ENCODE measurements at places on chromosomes 5 and 9.

DNA sequence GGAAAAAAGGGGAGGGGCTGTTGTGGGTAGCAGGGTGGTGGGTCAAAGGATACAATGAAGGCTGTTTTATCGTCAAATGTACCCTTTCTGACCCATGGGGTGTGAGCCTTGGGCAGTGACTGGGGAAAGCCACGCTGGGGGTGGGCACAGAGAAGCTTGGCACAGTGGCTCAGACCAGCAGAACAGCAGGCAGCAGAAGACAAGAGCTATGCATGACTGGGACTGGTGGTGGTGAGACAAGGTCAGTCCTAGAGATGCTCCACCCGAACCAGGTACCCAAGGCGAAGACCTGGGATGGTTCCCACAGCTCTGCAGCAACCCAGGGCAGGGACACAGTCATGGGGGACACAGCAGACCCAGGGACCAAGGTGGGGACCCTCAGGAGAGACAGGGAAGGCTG, 38.3 kb downstream of the BICD2 start:
- DNase-seq, result no peak

DNA sequence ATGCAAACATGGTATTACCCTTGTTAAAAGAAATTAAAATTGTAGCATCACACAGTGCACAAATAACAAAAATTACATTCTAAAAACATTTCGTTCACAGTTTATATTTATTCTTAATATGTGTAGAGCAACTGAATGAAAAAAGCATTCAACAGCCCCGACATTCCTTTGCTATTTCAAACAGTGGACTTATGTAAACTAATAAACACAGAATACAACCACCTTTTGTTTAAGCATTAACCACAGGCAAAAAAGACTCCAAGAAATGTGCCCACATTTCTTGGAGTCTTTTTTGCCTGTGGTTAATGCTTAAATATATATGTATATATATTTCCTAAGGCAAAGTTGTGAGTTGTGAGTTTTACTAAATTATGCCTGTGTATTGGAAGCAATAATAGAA, 532.5 kb upstream of the DAP start:
- no peak for DNase-seq

DNA sequence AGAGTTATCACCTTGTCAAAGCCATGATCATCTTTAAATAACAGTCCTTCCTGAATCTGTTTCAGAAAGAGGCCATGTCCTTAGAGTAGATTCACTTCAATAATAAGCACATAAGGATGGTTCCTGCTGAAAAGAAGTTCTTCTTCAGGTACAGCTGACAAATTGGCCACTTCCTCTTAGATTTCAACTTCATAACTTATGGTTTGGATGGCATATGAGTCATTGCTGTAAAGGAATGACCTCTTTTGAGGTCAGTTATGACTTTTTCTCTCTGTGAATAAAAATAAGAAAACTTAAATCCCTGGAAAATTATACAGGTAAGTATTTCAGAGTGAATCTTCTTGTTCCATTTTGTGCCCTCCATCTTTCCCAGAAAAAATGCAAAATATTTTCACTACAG, 555.3 kb upstream of the ZNF462 start:
- no peak for DNase-seq

DNA sequence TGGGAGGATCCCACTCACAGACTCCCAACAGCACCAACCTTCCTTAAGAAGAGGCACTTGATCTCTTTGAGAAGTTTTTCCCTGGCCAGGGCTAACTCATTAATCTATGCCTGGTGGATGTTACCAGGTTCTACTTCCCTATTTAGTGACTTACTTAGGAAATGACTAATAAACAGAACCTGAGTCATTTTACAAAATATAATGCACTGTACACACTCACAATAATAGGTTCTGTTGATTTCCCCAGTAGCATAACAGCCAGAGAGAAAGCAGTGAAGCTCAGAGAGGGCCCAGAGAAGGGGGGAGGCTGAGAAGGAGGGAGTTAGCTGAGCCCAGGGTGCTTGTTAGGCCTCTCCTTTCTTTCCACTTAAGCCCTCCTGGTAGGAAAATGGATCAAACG, 27.1 kb downstream of the FRMD3 start:
- peak; percentile 12 for DNase-seq

GRCh38 chr5:17302106-17302505, 84.7 kb downstream of the BASP1 start:
- DNase-seq, result no peak

- DNase-seq, result no peak
These were observed 139.8 kb downstream of the NPR3 start for GRCh38 chr5:32850817-32851496.

GRCh38 chr5:66529182-66529581, 67.0 kb upstream of the MAST4 start:
- no peak for DNase-seq

DNA sequence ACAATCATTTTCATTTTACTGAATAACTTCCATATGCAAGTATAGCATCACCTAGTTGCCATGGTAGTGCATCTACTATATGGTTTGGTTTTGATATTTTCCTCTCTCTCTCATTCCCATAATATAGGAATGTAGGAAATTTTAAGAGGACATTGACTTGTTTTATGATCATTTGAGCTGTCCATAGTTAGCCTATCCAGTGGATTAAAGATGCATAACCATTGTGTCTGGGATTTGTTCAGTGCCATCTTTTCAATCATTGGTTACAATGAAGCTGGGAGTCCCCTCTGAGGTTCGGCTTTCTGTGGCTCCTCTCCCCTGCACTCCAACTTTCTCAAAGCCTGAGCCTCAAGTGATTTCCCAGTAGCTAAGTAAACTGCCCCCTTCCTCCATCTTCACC, 458.5 kb downstream of the RAB3C start:
- DNase-seq, result no peak

DNA sequence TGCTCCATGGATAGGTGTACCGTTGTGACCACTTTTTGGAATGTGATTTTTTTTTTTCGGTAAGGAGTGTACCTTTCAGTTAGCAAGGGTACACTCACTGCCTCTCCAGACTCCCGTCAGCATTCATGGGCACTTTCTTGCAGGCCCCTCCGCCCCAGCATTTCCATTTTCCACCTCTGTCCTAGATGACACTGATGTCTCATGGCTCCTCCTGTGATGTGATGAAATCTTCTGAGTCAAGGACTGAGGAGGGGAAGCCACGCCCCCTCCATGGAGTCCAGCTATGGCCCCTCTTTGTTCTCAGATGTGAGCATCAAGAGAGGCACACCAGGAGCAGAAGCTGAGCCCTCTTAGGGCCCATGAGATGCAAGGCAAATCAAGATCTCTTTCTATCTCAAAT, 61.8 kb downstream of the CTSL start:
- DNase-seq, result no peak

- DNase-seq, result no peak
These were observed 304.3 kb upstream of the MEF2C start for GRCh38 chr5:89187268-89187667.

GRCh38 chr5:155954701-155955445, 372.1 kb upstream of the SGCD start:
- DNase-seq, result peak; percentile 11

DNA sequence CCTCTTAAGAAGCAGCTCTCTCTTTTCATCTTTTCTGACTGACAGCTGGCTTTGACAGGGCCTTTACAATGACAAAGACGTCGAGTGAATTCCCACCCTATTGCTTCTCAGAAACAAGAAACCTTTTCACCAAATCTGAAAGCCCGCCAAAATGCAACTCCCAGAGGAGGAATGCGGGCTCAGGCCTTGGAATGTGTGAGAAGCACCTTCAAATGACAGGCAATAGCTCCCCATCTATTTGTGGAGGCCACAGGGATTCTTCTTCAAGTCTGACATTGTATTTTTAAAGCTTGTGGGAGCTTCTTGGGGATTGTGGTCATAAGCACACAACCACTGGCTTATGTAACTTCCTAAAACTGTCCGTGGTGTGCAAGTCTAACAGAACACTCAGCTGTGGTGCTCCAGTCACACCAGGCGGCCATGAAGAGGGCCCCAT, 72.7 kb downstream of the DPYSL3 start:
- no peak for DNase-seq

GRCh38 chr5:171707442-171707792, 78.2 kb upstream of the SMIM23 start:
- no peak for DNase-seq

DNA sequence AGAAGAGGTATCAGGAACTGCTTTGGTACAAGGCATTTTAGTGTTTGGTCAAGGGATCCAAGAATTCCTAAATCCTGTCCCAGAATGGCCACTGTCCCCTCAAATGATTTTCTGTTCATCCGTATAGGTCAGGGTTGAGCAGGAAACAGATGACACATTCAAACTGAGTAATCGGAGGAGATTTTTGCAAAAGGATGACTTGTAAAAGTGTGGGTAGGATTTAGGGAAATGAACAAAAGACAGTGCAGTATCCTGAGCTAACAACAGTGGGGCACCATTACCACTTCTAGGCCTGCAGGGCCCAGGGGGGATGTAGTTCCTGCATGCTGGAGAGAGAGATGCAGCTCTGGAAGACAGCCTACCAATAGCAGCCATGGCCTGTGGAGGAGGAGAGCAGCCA, 290.1 kb downstream of the ZSWIM6 start:
- DNase-seq, result no peak

DNA sequence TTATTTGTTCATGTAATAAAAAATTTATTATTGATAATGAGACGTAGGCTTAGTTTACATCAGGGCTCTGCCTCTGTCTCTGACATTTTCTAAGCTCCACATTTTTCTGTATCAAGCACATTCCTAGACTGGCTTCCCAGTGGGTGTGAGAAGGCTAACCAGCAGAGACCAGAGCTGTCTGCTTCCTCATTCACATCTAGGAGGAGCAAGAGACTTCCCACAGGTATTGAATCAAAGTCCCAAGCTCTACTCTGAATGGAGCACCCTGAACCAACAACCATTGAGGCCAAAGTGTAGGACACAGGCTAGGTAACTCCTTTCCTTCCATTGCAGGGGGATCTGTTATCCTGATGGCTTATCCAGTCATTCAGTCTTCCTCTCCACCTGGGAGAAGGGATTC, 72.4 kb downstream of the PARP8 start:
- DNase-seq, result no peak

- DNase-seq, result peak; percentile 18
These were observed 12.9 kb upstream of the KLF9 start for GRCh38 chr9:70427161-70427945.

- no peak for DNase-seq
These were observed 32.1 kb downstream of the NIPBL start for GRCh38 chr5:36908544-36909260.

DNA sequence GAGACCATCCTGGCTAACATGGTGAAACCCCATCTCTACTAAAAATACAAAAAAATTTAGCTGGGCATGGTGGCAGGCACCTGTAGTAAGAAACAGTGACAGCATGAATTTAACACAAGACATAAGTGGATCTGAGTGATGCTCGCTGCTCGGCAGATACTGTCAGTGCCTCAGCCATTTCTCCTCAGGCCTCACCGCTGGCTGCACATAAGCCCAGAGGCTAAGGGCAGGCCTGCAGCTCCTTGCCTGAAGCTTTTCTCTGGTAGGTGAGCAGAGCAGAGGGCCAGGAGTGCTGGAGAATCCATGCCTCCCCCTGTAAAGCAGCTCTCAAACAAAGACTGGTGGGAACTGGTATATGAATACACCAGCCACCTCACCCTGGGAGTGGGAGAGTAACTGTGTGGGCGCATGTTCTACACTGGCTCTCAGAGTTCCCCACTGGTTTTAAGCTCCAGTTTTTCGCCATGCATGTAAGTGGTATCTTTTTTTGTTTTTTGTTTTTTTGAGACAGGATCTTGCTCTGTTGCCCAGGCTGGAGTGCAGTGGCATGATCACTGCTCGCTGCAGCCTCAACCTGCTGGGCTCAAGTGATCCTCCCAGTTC, 10.3 kb upstream of the CD72 start:
- DNase-seq, result no peak

DNA sequence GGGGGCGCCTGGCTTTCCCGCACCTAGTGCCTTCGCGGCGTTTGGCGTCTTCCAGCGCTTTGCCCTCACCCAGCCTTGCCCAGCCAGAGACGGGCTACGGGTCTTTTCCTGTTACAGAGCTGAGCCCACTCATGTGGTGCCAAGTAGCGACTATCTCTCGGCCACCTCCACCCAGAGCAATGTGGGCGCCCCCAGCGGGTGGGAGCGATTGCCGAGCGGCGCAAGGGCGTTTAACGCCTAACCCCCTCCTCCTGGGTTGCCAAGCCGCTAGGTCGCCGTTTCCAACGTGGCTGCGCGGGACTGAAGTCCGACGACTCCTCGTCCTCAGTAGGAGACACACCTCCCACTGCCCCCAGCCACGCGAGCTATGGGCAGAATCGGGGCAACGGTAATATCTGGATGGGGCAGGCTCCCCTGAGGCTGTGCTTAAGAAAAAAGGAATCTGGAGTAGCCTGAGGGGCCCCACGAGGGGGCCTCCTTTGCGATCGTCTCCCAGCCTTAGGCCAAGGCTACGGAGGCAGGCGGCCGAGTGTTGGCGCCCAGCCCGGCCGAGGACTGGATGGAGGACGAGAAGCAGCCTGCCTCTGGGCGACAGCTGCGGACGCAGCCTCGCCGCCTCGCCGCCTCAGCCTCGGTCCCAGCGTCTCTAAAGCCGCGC, 5.8 kb downstream of the TLX3 start:
- peak; percentile 54 for DNase-seq

GRCh38 chr5:34498572-34498971, 157.6 kb upstream of the RAI14 start:
- no peak for DNase-seq

GRCh38 chr9:84371737-84372136, 31.2 kb upstream of the SLC28A3 start:
- peak; percentile 87 for DNase-seq

GRCh38 chr9:85941622-85941940, 635 bp downstream of the NAA35 start:
- no peak for DNase-seq

DNA sequence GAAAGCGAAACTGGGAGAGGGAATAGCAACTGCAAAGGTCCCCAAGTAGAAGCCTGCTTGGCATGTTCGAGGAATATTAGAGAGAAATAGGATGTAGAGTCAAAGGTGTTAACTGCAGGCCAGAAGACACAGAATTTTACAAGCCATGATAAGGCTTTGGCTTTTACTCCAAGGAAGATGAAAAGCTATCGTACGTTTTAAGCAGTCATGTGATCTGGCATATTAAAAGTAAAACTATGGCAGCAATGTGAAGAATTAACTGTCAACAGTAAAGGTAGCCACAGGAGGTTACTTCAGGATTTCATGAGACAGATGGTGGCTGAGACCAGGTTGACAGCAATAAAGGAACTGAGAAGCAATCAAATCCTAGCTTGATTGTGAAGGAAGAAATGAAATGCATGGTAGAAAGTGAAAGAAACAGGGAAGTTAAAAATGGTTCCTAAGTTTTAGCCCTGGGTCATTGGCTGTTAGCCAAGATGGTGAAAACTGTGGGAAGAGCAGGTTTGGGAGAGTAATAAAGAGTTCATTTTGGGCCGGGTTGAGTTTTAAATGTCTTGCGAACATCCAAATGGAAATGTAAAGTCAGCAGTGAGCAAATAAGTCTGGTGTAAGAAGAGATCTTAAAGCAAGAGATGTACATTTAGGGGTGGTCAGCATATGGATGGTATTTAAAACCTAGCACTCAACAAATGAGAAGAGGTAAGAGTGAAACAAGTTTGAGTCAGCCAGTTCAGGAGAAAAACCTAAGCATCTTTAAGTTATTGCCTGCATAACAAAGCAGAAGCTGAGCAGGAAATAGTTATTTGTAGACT, 20.3 kb upstream of the TTC33 start:
- DNase-seq, result no peak
